Hippocampal formation (tissue), 2 donors: ENCODE measurements at places on chromosomes 2 and 18.

- DNase-seq, result no peak
These were observed 412.7 kb downstream of the CNTNAP5 start for GRCh38 chr2:124437811-124438210.

DNA sequence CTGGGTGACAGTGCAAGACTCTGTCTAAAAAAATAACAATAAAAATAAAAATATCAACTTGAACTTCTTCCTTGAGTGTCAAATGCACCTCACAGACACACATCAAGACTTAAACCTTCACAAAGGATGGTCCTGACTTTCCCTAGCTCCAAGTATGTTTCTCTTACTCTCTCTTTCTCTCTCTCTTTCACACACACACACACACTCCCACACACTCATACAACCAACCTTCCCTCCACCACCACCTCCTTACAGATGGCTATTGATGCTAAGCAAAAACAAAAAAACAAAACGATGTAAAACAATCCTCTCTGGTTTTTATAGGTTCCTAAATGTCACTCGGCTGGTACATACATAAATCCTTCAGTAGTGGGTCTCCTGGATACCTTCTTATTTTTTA is 67.4 kb upstream of the ACVR2A start:
- no peak for DNase-seq

- peak; percentile 60 for DNase-seq
These were observed 413.6 kb downstream of the PTH2R start for GRCh38 chr2:208820014-208820688.

GRCh38 chr2:190417045-190417842 is 9.1 kb downstream of the MFSD6 start:
- DNase-seq, result no peak

DNA sequence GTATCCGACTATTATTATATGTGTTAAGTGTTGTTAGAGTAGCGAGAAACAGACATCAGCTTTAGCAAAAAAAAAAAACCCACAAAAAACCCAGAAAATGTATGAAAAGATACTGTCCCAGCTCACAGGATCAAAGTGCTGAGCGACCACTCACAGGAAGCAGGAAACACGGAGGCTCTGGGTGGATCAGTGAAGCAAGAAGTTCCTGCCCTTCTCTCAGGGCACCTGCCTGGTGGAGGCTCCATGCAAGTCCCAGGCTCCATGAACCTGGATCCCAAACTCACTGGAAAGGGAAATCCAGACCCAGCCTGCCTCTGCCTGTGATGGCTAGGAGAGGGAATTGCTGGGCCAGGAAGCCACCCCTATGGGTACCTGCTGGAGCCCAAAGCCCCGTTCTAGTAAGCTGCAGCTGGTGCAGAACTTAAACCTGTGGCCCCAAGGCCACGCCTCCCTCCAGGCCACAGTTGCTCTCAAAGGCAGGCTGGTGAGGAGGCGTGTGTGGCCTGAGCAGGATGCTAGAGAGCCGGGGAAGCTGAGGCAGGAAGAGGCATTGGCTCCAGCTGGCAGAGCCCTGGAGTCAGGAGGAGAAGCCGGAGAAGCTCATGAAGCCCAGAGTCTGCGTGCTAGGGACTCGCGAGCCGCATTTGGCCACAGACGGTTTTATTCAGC is 63.5 kb upstream of the TAF1B start:
- no peak for DNase-seq

DNA sequence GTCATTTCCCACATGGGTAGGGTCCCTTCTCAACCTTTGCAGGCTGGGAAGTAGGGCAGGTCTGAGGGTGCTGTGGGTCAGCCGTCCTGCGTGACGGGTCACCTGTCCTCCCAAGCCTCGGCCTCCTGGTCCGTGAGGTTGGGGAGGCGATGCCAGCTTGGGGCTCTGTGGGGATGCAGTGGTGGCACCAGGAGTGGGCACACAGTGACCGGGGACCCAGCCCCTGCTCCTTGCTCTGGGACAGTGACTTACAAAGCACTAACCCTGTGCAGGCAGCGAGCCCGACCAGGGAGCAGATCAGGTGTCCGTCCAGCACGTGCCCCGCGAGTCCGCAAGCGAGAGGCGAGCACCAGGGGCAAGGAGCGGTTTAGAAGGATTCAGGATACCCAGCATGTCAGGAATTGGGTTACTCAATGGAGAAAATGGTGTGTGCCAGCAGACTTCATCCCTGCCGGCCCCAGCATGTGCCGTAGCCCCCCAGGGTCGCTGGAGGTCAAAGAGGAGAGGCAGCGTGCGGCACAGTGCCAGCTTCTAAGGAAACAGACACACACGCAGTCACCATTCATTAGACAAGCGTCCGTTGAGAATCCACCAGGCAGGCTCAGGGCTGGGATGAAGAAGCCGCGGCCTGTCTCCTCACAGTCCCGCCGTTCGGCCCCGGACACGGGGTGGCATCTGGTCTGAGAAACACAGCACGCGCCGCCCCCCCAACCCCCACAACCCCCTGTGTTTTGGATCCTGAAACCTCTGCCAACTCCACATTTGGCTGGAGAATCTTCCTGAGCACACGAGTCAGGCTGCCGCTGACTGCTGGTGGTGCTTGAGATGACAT is 11.7 kb downstream of the COLEC11 start:
- DNase-seq, result no peak

DNA sequence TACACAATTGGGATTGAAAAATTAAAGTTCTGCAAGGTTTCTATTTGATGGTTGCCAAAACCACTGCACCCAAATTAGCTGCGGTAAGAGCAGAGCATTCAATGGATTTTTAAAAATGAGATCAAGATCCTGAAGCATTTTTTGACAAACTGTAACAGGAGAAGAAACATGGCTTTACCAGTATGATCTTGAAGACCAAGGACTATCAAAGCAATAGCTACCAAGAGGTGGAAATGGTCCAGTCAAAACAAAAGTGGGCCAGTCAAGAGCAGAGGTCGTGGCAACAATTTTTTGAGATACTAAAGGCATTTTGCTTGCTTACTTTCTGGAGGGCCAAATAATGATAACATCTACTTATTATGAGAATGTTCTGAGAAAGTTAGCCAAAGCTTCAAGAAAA is 186.8 kb downstream of the RDH14 start:
- DNase-seq, result no peak

- peak; percentile 63 for DNase-seq
These were observed 36.7 kb downstream of the MCFD2 start for GRCh38 chr2:46878886-46879285.

- no peak for DNase-seq
These were observed 799.3 kb downstream of the BCL11A start for GRCh38 chr2:59754011-59754735.

- no peak for DNase-seq
These were observed 69.2 kb downstream of the TRIP12 start for GRCh38 chr2:229852565-229852964.

GRCh38 chr18:46424898-46425297 is 232.1 kb downstream of the LOXHD1 start:
- DNase-seq, result no peak

- DNase-seq, result no peak
These were observed 349.8 kb downstream of the LPIN1 start for GRCh38 chr2:12096051-12096787.

- DNase-seq, result no peak
These were observed 65.5 kb upstream of the SIX2 start for GRCh38 chr2:45074713-45075112.

- no peak for DNase-seq
These were observed 36.2 kb upstream of the HS6ST1 start for GRCh38 chr2:128354726-128355470.

DNA sequence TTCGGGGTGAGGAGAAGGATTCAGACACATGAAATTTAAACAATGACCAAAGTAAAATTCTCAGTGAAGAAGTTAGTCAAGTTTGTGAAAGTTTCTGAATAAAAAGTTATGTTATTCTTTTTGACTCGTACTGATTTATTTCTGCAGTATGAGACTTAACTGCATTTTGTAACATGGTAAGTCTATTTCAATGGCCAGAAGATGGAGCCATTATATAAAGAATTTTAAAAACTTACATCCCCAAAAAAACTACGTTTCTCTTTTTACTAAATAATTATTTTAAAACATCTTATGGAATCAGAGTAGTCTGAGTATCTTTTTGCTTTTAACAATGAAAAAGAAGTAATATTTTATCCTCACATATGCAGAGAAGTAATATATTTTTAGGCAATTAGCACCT is 51.4 kb upstream of the SCN1A start:
- DNase-seq, result no peak

DNA sequence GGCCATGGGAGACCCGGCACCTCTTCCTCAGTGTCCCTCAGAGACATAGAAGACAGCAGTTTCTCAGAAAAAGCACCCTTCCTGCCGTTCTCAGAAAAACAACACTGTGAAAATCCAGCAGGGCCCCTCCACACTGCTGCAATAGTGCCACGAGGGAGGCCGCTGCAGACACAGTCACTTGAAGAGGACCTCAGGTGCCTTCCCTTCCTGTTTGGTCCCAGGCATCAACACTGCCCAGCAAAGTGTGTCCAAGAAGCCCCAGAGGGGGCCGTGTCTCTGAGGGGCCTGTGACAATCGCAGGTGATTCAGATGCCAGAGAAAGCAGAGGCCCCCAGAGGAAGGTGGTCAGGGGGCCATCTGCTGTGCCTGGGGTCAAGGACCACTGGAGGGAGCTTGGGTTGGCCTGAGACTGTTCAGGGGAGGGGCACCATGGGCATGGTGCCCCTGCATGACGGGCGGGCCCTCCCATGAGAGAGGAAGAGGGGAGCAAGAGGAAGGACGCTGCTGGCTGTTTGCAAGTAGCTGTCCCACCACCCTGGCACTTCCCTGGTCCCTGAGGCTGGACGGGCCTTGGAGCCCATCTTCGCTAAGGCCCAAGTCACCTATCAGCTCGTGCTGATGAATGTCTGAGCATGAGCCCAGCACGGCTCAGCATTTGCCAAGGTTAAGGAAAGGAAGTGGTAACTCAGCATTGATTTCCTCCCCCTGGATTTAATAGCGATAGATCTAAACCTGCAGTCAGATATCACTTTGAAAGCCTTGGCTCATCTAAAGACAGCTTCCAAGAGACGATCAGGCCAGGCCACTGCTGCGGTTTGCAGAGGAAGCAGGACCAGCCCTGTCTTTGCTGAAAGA is 9.1 kb downstream of the TWIST2 start:
- DNase-seq, result no peak

DNA sequence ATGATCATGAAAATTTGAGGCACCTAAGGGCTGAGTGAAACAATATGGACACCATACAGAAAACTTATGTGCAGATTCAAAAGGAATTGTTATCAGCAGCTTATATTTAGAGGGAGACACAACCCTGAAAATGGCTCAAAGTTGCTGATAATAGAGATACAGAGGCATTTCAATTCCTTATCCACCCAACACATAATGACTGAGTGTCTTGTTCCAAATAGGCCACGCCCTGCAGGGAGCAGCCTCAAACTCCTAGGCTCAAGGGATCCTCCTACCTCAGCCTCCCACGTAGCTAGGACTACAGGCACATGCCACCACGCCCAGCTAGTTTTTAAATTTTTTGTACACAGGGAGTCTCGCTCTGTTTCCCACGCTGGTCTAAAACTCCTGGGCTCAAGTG is 79.0 kb downstream of the LBH start:
- DNase-seq, result no peak

DNA sequence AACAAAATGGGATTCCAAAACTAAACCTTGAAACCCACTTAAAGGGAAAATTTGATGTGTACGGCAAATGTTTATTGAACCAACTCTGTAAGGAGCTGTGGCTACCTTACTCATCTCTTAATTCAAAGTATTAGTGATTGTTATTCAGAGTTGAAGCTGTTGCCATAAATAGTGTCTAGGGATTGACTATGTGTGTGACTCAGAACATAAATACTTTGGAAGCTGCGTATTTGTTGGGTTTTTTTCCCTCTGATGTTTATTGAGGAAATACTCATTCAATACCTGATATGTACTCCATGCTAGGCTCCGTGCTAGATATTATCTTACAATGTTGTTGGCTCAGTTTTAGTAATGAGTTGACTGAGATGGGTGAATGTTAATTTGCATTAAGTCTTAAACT is 90.4 kb downstream of the PTRHD1 start:
- no peak for DNase-seq

- DNase-seq, result no peak
These were observed 107.3 kb downstream of the TANC1 start for GRCh38 chr2:159075727-159076126.

DNA sequence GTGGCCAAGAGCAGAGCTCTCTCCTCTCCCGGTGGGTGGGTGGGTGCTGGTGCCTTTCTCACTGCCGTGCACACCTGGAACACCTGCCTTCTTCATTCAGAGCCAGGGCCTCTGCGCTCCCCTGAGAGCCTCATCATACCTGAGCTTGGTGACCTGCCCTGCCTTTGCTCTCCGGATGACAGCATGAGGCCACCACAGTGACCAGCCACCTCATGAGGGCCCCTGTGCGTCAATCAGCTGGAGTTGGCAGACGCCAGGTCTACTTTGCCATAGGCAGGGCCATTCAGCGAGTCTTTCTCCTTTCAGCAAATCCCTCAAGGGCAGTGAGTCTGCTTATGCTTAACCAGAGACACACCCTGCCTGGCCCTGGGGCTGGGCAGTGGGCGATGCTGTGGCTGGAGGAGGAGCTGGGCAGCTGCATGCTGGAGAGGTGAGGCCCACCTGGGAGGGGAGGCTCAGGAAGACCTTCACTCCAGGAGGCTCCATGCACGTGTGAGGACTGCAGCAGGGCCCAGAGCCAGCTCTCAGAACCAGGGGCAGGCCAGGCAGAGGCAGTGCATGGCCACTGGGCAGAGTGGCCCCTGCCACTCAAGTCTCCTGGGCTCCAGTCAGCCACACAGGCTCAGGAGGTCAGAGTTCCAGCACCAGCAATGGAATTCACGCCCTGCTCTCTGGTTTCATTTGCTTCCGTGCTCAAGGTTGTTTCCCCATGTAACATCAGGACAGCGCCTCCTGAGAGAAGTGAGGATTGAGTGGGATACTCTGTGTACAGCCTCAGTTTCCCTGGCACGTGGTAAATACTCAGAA is 417.5 kb upstream of the MYT1L start:
- DNase-seq, result no peak

DNA sequence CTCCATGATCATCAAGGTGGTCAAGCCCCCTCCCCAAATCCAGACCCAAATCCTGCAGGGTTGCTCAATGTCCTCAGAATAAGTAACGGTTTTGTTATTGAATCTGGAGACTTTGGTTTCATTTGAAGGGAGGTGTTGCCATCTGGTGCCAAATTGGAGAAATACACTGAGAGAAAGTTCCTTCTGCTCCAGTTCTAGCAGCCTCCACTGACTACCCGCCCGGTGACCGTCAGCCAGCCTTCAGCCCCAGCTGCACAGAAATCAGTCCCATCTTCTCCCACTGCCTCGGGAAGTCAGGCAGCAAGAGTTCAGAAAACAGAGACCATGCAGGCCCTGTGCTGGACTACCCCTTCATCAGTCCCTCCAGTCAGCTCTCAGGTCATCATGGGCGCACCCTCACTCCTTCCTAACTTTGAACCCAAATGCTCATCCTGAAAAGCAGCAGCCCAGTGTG is 38.7 kb downstream of the PKDCC start:
- peak; percentile 71 for DNase-seq

DNA sequence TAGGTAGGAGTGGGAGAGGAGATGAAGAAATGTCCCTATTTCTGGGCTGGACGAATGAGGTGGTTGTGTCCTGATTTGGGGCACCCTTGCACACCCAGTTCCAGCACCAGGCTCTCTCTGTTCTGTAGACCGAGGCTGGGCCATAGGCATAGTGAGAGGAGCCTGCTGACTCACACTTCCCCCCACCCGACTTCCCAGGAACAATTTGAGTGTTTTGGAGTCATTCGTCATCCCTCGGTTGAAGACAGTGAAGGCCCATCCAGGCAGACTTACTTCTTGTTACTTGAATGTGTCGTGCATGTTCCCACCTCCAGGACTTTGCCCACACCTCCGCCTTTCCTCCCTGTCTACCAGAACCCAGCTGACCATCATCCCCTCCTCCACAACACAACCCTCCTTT is 179.1 kb downstream of the HAUS1 start:
- no peak for DNase-seq
